NK-92 treated with Interleukin-12 subunit alpha and Interleukin-12 subunit beta, amount 100 ng/mL, for 24 hours (cell line): ENCODE measurements at places on chromosomes 6 and 20.

DNA sequence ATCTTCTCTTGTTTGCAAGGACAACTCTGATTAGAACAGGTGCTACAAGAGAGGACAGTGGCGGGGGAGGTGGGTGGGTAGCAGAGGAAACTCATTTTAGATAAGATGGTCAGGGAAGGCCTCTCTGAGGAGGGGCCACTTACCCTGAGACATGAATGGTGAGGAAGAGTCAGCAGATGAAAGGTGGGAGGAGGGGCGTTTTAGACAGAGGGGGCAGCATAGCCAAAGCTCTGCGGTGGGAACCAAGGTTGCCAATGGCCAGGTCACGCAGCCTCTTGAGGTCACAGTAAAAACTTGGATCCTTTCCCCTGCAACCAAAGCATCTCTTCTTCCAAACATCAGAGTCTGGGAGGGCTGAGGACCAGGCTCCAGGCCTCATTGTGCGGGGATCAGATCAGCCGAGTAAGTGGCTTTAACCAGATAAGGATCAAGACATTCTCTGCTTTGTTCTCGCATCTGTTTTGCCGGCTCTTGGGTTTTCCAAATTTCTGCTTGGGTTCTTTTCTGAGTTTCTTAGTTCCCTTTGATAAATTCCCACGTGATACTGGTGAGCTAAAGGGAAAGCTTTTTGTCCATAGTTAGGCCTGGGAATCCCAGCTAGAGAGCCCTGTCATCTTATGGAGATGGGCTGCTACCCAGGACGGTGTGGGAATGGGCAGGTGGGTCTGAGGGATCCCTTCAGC lies 5.5 kb upstream of the CD40 start:
- DNase-seq, result no peak

DNA sequence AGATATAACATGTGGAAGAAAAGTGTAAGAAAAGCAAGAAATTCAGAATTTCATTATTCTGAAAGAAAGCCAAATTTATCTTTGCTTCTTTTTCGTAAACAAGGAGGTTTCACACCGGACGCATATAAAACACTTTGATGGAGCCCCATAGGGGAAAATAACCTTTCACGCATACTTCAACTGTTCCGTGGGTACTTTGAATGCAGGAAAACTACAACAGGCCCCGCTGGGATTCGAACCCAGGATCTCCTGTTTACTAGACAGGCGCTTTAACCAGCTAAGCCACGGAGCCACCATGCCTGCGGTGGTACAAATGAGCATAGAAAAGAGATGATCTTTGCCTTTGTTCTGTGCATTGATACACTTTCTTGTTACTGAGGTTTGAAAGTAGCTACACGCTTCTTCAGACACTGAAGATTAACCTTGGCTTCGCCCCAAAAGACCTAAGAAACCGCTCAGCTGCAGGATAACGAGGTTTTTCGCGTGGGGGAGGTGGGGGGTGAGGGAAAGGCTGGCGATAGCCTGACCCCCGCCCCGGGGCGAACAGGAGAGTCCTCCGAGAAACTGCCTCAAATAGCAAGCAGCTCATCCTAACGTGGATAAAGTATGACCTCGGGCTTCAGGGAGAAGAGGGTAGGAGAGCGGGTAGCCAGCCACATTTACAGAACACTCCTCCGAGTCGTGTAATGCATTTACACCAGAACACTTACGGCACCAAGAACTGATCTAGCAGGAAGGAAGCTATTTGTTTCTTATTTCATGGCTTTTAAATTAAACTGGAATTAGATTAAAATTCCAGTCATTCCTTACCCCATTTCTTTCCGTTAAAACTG lies 5.3 kb upstream of the HMGN4 start:
- DNase-seq, result peak; percentile 78

GRCh38 chr20:45368221-45368980 lies 5.4 kb downstream of the SYS1 start:
- no peak for DNase-seq

DNA sequence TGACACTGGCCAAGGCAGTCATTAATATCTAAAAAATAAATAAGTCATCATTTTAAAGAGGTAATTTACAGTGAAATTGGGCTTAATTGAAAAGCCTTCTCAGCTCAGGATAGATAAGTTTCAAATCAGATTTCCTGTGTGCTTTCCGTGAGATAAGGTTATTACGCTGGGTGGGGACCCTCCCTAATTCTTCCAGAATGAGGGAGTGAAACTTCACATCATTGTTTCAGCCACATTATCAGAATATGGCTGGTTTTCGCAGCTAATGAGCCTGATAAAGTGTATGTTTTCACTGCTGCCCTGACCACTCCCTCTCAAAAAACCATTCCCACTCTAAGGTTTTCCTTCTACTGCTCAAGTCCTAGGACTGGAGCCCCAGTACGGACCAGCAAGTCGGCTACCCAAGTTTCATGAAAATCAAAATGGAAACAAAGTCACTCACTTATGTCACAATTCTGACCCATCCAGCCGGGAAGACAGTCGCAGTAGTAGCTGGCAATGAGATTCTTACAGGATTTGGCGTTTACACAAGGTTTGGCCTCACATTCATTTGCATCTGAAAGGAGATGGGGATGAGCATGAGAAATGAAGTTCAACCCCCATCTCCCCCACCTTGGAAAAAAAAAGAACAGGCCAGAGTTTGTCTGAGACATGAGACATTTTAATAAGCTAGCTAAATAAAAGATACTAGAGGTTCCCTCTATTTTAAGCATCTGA lies 24.6 kb downstream of the JAG1 start:
- DNase-seq, result no peak

GRCh38 chr20:41234546-41234945 lies 83.0 kb downstream of the ZHX3 start:
- DNase-seq, result no peak

- DNase-seq, result peak; percentile 23
These were observed 404.1 kb downstream of the LMBRD1 start for GRCh38 chr6:69392745-69393144.

- DNase-seq, result no peak
These were observed 63.2 kb downstream of the GJA1 start for GRCh38 chr6:121498481-121499276.

- DNase-seq, result no peak
These were observed 47.2 kb downstream of the DUSP22 start for GRCh38 chr6:339480-339879.

DNA sequence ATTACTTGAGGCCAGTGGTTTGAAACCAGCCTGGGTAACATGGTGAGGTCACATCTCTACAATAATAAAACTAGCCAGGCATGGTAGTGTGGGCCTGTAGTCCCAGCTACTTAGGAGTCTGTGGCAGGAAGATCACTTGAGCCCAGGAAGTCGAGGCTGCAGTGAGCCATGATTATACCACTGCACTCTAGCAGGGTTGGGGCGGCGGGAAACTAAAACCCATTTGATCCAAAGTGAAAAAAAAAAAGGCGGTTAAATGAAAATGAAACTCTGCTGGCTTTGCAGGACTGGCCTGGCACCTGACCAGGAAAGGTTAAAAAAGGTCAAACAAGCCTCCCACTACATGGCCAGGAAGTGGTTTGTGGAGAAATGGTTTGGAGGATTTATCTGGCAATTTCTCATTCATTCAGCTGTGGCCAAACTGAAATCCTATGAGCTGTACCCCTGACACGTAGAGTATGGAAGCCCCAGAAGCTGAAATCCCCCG lies 36.6 kb downstream of the MTRES1 start:
- DNase-seq, result no peak

DNA sequence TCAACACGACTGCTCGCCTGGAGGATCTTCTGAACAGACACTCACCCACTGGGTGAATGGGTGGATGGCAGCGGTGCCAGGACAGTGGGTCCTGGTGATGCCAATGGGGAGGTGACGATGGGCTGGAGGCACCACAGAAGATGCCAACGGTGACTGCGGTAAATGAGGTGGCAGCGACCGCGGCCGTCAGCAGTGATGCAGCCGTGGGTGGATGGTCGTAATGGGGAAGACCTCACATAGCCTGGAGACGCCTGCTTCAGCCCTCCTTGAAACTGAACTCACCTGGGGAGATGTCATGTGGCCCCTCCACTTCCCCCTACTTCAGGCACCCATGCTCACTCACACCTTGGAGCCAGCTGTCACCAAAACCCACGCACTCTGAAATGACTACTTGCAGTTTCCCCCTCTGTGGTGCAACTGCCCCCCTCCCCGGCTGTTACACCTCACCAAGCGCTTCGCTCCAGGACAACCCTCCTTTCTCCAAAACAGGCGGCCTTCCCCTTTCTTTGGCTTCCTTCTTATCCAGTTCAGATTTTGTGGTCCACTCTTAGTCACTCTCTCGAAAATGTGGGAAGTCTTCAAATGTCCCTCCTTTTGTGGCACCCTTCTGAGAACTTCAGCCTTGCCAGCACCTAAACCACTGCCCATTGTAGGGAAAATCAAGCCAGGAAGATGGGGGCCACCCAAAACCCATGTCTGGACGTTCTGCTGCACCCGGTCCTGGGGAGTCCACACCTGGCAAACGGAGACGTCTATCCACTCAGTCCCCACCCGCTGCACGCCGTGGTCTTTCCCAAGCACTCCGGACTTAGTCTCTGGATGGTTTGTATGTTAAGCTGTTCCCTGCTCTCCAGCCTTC lies 10.4 kb upstream of the ABHD16B start:
- DNase-seq, result no peak

DNA sequence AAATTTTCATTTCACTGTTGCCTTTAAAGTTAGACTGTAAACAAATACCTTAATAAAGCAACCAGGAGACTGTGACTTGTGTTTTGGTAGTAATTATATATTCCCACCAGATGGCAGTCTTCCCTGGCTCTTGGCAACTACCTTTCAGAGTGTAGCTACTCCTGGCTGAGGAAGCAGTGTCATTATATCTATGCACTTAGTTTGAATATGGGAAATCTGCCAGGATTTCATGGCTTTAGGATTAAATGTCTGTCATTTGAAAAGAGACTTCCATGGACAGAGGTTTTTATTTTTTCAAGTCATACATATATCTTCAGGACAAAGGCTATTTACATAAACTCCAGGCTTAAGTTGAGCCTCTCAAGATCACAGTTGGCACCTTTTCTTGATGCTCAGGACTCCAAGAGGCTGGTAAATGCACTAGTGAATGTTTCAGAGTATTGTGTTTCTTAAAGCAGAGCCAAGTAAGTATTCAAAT lies 160.1 kb downstream of the C6orf58 start:
- no peak for DNase-seq

DNA sequence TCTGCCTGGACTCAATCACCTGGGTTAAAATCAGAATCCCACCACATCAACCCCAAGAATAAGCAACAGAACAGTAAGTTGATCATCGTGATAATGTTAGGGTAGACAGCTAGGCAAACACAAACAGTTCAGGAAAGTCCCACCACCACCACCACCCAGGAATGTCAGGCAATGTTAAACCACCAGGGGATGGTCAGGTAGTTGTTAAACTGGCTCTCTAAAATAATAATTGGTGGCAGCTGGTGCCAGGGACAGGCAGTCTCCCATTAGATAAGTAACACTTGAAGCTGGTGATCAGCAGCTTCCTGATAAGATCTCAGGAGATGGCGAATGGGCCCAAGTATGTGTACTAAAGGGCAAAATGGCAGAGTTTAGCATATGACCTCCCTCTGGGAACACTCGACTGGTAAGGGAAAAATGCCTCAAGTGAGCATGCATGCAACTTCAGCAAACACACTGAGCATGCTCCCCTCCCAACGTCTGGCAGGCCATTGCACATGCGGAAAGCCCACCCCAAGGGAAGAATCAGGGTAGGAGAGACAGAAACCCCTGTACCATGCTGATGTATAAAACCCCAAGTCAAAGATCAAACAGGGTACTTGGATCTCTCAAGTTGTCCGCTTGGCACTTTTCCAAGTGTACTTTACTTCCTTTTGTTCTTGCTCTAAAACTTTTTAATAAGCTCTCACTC lies 66.6 kb downstream of the IPCEF1 start:
- DNase-seq, result no peak

DNA sequence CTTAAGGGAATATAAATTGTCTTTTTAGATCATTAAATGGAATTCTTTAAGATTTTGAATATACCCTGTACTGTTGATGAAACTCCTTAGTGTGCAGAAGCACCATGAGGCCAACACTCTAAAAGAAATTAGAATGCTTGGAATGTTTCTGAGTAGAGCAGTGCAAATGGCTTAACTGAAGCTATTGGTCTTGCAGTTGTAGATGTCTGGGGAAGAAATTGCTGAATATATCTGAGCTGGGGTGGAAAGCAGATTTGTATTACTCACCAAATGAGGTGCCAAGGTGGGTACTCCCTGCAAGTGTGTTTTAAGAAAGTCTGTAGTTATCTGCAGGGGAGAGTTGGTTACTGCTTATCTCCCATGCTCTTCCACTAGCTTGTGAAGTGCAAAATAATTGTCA lies 119.0 kb downstream of the ADGRG6 start:
- no peak for DNase-seq

DNA sequence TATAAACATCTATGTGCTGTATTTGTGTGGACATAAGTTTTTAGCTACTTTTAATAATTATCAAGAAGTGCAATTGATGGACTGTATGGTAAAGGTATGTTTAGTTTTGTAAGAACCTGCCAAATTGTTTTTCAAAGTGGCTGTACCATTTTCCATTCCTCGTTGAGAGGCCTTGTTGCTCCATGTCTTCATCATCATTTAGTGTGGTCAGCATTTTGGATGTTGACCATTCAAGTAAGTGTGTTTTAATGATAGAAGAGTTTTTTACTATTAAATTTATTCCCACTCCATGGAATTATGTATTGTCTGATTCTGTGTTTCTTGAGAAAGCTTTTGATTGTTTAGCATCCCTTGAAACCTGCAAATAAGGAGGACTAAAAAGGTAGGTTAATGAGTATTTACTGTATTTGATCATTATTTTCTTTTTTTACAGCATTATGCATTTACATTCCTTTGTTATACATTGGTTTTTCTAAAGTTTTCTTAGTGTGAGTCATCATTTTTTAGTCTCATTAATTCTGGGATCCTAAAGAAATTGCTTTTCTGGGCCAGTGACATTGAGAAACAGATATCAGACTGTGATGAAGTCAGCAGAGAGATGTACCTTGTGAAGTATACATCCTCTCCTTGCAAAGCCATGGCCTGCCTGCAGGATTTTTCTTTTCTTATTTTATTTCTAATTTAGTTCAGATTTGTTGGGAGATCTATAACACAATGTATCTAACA lies 312.8 kb upstream of the PTCHD4 start:
- no peak for DNase-seq

GRCh38 chr6:29230666-29231065 lies 60.0 kb downstream of the OR2J2 start:
- no peak for DNase-seq

DNA sequence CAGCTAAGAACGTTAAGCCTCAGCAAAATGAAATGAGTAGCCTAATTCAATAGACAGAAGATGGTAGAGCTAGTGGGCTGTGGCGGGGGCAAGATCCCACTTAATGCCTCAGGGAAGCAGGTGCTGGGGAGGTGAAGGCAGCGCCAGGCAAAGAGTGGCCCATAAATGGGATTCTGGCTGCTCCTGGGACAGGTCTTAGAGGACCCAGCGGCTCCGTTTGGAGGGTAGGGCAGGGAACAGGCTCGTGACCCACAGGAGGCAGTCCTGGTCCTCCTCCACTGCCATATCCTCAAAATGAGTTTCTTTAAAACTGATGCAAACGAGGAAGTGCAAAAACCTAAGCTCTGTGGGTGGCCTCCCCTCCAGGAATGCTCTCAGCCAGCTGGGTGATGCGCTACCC lies 32.7 kb downstream of the SAYSD1 start:
- no peak for DNase-seq
